ENCODE measurements at places on chromosomes 5 and 9.

- DNase-seq: no peak
Observed at GRCh38 chr9:129620669-129621295, at the start of gene C9orf50. Gene C9orf50, minus strand, starts transcription at chr9:129621101. Its CDS starts 527 bp downstream, at chr9:129620574.

DNA sequence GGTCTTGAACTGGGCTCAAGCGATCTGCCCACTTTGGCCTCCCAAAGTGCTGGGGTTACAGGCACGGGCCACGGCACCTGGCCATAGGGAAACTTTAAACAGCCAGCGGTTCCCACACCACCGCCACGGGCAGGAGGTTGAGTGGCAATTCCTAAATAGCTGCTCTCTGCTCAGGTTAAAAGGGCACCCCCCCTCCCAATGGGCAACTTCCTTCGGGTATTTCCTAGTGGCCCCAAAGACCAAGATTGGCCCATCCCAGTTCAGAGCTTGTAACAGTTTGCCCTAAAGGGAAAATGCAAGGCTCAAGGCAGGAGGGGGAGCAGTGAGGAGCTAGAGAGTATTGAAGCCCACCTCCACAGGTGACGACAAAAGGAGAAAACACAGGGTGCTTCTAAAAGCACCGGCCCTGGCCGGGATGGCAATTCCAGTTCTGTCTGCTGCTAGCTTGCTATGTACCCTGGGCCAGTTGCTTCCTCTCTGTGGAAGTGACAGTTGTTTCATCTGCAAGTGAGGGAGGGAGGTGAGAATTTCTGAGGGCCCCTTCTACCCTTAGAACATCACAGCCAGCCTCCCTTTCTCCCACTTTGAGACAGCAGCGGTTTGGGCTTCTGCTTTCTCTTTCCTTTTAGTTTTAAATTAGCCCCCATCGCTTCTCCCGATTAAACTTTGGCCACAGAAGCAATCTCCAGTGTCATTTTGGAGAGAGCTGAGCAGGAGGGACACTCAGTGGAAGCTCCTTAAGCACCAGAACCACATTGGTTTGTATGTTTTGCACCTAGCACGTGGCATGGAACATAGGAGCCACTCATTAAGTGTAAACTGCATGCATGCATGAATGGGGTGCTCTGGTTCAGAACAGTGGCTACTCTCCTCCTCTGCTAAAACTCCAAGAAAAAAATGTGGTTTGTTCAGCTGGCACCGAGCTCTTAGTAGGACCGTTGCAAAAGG lies 17.3 kb upstream of the TNIP1 start:
- DNase-seq: no peak

- no peak for DNase-seq
Observed at GRCh38 chr5:36073595-36074216, 7.0 kb upstream of the UGT3A2 start.

GRCh38 chr9:104850786-104851545 lies 77.0 kb downstream of the ABCA1 start:
- no peak for DNase-seq

- DNase-seq: no peak
Observed at GRCh38 chr5:86971034-86971571, 296.6 kb upstream of the RASA1 start.

GRCh38 chr9:124110307-124110915 lies 98.8 kb downstream of the LHX2 start:
- DNase-seq: peak; percentile 83

- DNase-seq: no peak
Observed at GRCh38 chr5:127970081-127970480, 113.5 kb upstream of the SLC12A2 start.

GRCh38 chr5:122078116-122079110 lies at the start of gene LOX:
Gene LOX, minus strand, starts transcription at chr5:122078259. Its CDS starts 274 bp downstream, at chr5:122077985.
- DNase-seq: peak; percentile 72

GRCh38 chr5:158264264-158264663 lies 405.3 kb upstream of the CLINT1 start:
- no peak for DNase-seq

DNA sequence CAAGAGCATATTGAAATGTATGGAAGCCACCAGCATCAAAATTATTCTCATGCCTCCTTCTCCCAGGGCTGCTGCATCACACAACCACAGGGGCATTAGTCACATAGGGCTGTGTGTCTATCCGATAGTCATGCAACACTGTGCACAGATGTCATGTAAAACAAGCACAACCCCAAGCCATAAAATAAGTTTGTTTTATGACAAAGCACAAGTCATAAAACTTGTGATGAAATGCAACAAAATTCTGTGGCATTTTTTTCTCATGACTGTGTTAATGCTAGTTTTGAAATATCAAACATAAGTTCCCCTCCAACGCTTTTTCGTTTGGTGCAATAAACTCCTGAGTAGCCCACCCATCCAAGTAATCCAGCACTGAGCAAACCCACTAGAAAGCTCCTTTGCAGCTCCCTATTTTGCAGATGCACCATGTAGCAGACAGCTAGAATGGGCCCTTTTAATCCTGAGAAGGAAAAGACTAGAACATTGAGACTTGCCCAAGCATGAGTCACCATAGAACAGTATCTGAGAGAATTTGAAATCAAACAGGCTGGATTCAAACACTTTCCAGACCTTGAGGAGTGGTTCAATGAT lies 93.3 kb upstream of the ZNF366 start:
- no peak for DNase-seq

DNA sequence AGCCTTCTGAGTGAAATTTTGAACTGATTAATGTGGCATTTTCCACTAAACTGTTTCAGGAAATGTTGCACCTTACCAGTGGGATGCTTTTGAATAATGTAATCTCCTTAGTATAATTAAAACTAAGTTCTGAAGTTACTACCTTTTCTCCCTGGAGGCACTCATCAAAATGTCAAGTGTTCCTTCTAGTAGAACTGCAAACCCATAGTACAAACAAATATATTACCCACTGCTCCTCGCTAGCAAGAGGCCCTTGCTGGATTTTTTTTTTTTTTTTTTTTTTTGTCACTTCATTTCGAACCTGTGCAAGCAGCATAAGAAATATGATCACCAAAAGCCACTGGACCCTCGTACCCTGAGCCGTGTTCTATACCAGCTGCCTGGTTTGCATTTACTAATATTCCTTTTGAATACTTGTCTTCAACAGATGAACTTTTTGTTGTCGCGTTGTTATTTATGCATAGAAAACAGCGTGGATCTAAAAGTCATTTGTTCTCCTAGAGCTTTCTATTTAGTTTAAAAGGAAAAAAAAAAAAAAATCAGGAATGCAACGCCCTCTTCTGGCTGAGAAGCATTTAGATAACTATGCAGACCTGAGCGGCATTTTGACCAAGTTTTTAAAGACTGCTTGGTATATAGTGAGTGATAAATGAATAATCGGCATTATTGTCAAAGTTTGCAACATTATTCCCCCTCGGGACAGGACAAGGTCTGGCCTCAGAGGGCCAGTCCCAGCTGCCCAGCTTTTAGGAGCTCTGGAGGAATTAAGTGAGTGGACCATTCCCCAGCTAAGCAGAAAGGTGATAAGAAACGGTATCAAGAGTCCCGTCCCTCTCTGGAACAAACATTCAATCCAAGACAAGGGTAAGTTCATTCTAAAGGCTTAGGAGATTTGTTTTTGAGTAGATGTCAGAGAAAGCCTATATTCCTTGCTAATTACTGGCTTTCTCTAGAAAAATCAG lies 162.5 kb upstream of the KIF2A start:
- DNase-seq: no peak

- no peak for DNase-seq
Observed at GRCh38 chr5:51810592-51810991, 427.3 kb downstream of the ISL1 start.

DNA sequence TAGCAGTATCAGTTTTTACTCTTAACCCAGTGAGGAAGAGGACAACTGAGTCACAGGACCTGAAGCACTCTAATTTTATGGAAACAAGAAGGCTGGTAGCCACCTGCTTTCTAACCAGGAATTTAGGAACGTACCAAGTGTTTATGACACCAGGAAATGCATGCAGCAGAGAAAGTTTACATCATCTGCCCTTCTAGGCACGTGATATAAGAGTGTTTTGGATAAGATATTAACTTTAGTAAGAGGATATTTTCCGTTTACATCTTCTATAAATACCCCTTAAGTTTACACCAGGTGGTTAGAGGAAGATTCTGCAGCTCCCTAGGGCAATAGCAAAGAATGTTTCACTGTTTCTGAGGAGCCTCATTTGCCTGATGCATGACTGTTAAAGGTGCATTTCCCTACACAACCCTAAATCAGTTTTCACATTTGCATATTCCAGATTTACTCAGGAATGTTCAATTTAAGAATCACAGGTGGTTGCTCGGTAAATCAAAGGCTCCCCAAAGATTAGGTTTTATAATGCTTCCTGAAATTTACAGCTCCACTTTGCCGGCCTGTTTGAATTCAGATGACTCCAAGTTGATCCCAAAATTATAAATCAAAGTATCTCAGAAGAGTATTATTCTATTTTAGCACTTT lies 1.8 kb downstream of the TSC1 start:
- no peak for DNase-seq

- no peak for DNase-seq
Observed at GRCh38 chr5:139979943-139980342, 63.2 kb downstream of the NRG2 start.

- DNase-seq: peak; percentile 18
Observed at GRCh38 chr5:67010684-67011409, 185.8 kb downstream of the CD180 start.

- no peak for DNase-seq
Observed at GRCh38 chr5:171310819-171311321, 1.8 kb downstream of the TLX3 start.

GRCh38 chr5:66933066-66933465 lies 263.5 kb downstream of the CD180 start:
- DNase-seq: no peak

- no peak for DNase-seq
Observed at GRCh38 chr9:117359910-117360309, 54.9 kb downstream of the ASTN2 start.

- no peak for DNase-seq
Observed at GRCh38 chr9:120360046-120360445, 219.9 kb downstream of the CDK5RAP2 start.

- DNase-seq: no peak
Observed at GRCh38 chr9:97319395-97319794, 11.9 kb downstream of the CCDC180 start.

DNA sequence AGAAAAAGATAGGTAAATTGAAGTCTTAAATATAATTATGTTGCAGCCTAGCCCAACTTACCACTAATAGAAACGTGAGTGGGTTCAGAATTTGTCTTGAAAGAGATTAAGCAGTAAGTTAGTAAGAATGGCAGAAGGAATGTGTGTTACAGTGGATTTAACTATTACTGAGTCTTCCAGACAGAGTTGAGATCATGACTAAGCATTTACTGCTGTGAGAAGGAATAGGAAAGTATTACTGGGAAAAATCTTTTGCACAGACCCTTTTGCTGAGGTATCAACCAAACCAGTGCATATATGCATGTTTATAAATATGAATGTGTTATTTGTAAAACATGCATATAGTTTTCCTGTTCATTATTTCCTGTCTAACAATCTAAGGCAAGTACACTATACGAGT lies 112.8 kb upstream of the EFNA5 start:
- DNase-seq: no peak

DNA sequence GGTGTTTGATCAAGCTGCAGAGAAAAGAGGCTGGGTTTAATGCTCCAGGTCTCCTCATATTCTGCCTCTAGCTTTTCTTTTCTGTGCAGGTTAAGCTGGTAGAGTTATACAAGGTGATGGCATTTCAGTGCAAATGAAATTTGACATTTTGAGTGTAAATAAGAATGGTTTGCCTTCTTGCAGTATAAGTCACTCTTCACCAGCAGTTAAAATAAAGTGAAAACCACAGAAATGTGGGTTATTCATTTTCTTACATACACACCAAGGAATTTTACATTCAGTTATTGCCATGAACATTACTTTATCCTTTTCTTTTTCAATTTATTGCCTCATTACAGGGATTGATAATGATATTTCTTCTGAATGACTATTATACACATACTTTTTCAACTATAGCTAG lies 337.5 kb upstream of the PCSK5 start:
- no peak for DNase-seq

GRCh38 chr5:6201631-6202030 lies 176.7 kb downstream of the MED10 start:
- no peak for DNase-seq

DNA sequence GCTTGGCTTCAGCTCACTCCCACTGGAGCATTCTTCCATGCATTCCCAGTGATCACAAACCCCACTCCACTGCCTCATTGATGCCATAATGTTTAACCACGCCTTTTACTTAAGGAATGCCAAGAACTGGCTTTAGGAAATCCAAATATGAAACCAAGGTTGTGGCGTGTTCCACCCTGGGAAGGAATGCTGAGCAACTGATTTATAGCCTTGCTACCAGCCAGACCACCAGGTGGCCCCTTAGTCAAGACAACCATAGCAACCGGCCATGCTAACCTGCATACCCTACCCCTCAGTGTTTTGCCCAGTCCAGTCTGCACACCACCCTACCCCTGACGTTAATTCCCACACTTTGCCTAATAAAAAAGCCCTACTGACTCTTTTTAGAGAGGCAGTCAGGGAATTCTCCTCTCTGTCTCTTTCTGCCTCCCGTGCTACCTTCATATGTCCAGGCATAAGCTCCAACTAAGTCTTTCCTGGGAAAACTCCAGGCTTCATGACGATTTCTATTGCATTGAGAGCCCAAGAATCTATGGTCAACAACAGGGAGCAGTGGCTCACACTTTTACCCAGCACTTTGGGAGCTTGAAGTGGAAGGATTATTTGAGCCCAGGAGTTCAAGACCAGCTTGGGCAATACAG lies 27.0 kb upstream of the PRRC2B start:
- peak; percentile 43 for DNase-seq

DNA sequence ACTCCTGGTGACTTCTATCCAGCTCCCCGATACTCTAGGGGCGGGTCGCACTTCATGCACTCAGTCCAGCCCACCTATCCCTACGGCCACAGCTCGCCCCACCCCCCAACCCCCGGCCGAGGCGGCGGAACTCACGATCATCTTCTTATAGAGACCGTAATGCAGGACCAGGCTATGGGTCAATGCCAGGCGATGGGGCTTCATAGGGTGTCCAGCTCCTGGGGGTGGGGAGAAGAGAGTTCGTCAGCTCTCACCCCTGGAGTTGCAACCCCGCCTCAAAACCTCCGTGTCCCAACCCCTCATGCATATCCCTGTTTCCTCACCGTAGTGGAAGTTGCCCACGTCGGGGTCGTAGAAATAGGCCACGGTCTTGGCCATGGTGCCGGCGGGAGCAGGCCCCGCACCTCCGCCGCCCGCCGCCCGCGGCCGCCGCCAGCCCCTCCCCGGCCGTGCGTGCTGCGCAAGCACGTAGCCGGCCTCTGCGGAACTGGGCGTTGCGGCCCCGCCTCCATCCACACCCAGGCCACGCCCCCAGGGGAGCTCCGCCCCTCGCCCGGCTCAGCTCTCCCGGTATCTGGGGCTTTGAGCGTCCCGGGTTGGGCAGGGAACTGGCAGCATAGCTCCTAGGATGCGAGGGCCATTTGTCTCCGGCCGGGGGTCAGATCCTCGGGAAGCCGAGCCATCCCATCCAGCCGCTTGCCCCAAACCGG lies at the start of the genes HDAC3 and RELL2:
TSS of gene HDAC3 (minus strand) at position 437 of the 710 bp plus-strand sequence. CDS start at position 378, 59 bp downstream.
TSS of gene RELL2 (plus strand) at position 585 of the 710 bp plus-strand sequence. CDS start 1,229 bp downstream, outside the sequence.
- DNase-seq: peak; percentile 96

- DNase-seq: peak; percentile 9
Observed at GRCh38 chr9:135591506-135592330, 30.2 kb downstream of the PAEP start.

- DNase-seq: no peak
Observed at GRCh38 chr5:67476531-67476930, 279.9 kb upstream of the CD180 start.

Measured in testis (tissue), 5 donors.